ENCODE measurements at places on chromosomes 2 and 18.

DNA sequence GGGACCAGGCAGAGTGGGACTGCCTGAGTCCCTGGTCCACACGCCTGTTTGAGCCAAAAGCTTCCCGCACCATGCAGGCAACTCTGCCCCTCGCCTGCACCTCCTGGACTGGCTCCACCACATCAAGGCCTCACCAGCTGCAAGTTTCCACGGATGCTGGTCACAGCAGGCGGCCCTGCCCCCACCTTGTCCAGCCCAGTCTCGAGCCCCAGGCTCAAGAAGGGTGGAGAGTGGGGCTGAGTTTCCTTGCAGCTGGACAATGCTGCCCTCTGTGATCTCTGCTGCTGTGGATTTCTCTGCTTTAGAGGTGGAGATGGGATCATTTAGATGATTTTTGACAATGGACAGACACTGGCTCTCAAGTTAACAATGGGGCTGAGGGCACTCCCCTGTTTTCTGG lies 74.9 kb downstream of the MTCL1 start:
- DNase-seq = no peak

- DNase-seq = peak; percentile 69
Observed at GRCh38 chr2:178450524-178450773, 526 bp downstream of the PRKRA start.

DNA sequence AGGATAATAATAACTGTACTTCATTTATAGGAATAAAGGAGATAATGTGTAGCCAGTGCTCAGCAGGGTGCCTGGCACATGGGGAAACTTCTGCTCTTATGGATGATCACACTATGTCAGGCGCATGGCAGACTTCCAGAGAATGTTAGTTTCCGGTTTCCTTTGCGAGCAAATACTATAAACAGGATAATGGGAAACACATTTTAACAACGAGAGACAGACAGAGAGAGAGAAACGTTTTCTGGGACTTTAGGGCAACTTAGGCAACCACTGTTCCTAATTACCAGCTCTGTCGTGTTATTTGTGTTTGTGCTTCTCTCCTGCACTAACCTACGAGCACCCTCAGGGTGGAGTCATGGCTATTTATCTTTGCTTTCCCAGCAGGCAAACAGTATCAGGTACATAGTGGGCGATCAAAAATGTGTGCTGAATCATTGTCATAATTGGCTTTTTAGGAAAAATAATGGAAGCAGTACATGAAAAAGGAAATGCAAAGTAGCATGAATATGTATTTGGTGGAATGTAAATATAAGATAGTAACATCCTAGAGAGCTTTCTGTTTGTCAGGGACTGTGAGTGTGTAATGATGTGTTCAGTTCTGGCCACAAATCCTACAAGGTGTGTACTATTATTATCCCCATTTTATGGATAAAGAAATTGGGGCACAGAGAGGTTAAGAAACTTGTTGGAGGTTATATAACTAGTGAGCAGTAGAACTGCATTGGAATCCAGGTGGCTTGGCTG lies 36.8 kb upstream of the IGFBP2 start:
- no peak for DNase-seq

DNA sequence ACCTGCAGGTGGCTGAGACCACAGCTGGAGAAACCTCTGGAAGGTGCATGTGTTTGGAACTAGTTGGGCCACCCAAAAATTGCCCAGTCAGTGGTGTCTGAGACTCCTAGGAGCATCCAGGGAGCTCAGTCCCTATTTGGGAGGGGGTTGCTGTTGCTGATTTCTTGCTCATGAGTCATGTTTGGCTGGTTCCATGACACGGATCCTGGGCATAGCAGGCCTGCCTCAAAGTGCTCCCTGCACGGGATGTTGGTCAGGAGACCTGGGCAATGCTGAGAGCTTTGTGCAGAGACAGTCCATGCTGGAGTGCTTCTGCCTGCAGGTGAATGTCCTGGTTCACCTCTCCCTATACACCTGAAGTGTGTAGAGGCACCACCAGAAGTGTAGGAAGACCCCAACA lies 194.2 kb downstream of the GLI2 start:
- no peak for DNase-seq

- no peak for DNase-seq
Observed at GRCh38 chr2:107414376-107414775, 412.3 kb upstream of the RGPD4 start.

- no peak for DNase-seq
Observed at GRCh38 chr2:64540615-64541014, 16.5 kb downstream of the AFTPH start.

DNA sequence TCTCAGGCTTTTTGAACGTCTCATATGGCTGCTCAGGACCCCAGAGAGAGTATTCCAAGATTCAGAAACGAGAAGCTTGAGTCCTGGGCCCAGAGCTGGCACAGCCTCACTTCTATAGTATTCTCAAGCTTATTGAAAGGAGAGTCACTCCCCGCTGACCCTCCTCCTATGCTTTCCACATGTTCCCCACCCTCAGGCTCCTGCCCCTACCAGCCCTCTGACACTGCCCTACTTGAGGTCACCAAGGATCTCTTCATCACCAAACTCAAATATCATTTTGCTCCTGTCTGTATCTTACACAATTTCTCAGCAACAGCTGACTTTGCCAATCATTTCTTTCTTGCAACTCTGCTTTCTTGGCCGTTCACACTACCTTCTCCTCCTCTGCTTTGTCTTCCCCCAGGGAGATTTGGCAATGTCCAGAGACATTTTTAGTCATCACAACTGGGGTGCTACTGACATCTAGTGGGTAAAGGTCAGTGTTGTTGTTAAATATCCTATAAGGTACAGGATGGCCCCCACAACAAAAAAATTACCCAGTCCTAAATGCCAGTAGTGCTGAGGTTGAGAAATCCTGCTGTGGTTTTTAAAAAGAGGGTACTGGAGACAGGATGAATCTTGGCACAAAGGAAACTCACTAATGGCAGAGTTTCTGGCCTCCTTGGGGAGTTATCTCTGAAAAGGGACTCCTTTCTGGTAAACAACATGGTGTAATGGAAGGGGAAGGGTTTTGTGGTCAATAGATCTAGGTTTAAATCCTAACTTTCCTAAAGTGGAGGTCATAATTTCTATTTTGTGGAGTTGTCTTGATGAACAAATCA lies 26.9 kb upstream of the INSIG2 start:
- DNase-seq = no peak

DNA sequence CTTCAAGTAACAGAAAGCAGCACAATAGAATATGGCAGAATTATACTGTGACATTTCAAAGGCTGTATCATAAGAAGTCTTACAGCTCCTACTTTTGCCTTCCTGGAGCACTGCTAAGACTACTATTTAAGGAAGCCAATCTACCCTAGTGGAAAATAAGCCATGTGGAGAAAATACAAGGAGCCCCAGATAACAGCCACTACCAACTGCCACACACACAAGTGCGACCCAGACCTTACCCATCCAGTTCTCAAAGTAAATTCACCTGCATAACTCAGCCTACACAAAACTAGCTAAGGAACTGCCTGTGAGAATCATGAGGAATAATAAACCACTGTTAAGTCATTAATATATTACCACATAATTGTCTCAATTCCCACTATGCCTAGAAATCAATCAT lies 66.4 kb downstream of the USP34 start:
- no peak for DNase-seq

DNA sequence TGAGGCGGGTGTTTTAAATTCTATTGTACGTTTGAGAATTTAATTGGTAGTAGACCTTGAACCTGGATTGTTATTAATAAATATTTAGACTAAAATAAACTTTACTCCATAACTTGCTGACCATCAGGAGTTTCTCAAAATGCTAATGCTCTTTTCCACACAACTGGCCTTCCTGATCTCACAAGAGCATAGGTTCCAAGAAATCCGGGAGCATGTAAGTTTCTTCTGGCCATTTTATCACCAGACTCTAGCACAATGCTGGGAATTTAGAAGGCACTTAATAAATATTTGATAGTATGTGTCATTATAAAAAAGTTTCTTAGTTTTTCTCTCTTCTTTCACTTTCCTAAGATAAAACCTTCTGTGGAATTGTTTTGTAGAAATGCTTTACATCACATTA lies 2047.1 kb downstream of the SUCLG1 start:
- no peak for DNase-seq

- DNase-seq = no peak
Observed at GRCh38 chr2:80199504-80199903, 105.0 kb downstream of the LRRTM1 start.

- no peak for DNase-seq
Observed at GRCh38 chr2:52084759-52085158, 1052.8 kb upstream of the NRXN1 start.

DNA sequence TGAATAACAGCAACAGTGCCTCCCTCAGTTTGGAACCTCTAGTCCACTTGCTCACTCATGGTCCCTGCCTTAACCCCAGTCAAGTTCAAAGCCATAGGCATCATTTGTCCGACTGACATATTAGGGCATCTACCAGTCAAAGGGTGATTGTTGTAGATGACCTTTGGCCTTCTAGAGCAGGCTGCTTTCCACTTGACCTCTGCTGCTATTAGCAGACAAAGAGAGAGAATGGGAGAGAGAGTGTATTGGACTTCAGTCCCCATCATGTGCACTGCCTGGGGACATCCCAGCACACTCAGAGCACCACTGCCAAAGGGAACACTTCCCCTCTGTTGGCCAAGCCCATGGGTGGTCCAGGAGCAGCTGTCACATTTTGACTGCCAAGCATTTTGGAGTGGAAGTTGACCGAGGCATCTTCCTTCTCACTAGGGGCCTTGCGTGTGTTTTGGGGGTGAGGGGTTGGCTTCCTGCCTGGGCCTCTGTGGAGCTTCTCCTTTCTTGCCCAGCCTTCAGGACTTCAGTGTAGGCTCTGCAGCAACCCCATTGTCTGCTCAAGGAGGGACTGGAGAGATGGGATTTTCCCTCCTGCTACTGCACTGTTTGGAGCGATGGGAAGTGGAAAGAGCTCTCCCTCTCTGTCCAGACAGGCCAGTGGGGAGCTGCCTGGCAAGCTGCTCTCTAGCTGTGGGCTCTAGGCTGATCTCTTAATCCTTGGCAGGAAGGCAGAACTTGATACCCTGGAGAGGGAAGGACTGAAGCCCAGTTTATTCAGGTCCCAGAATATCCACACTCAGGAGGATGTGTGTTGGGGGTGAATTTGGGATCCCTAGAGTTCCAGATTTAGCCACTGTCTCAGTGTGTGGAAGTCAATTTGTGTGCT lies 68.1 kb downstream of the TMEM247 start:
- no peak for DNase-seq

DNA sequence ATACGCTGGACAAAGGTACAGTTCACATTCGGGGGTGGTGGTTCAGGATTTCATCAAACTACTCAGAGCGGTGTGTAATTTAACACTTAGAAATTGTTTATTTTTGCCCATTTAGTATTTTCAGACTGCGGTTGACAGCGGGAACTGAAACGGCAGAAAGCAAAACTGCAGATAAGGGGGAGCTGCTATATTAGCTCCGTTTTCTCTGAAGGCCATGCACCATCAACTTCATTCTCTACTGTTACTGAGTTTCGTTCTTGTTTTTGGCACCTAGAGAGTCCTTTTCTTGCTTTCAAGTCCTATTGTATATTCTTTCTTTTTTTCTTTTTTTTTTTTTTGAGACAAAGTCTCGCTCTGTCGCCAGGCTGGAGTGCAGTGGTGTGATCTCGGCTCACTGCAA lies 121.5 kb upstream of the SP3 start:
- no peak for DNase-seq

DNA sequence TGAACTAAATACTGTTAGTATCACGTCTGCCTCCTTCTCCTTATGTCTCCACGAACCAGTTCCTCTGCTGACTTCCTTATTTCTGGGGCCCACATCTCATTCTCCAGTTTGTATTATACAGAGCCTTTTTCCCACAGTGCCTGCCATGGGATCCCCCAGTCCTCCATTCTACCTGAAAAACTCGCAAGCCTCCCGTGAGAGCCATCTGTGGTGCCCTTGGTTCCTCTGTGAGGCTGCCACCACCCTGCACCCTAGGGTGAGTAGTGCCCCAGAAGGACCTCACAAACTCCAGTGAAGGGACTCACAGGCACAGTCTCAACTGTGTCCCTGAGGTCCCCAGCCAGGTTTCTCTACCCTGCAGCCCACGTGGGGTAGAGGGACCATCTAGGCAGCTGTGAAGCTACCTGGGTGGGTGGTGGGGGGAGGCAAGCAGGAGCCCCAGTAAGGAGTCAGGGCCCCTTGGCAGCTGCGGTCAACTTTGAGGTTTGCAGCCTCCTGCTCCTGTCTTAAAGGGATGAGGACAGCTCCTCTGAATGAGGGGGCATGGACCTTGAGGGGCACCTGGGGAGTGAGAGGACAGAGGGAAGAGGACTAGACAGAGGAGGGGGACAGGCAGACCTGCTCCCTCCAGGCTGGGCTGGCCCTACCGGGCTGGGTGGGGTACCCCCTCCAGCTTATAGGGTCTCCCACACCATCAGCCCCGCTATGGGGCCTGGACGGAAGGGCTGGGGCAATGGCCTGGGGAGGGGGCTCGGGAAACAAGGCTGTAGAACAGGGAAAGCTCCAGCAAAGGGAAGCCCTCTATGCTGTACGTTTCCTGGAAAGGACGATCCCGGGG lies 1.0 kb downstream of the PSTPIP2 start:
- DNase-seq = no peak

GRCh38 chr2:201984800-201985525 lies 48.7 kb upstream of the FZD7 start:
- no peak for DNase-seq

DNA sequence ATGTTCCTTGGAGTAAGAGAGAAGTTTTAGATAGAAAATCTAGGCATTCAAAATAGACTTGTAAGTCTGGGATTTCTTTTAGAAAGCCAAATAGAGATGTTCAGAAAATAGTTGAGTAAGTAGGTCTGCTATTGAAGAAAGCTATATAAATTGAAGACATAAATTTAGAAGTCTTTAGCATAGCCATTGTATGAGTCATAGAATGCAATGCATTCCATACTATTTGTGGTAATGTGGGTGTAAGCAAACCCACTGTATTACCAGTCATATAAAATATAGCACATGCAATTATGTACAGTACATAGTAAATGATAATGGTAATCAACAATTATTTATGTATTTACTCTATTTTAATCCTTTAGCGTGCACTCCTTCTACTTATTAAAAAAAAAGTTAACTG lies 14.1 kb downstream of the MC4R start:
- DNase-seq = no peak

- no peak for DNase-seq
Observed at GRCh38 chr2:199503148-199503547, 45.4 kb upstream of the SATB2 start.

GRCh38 chr18:58257461-58257860 lies 213.4 kb downstream of the NEDD4L start:
- no peak for DNase-seq

DNA sequence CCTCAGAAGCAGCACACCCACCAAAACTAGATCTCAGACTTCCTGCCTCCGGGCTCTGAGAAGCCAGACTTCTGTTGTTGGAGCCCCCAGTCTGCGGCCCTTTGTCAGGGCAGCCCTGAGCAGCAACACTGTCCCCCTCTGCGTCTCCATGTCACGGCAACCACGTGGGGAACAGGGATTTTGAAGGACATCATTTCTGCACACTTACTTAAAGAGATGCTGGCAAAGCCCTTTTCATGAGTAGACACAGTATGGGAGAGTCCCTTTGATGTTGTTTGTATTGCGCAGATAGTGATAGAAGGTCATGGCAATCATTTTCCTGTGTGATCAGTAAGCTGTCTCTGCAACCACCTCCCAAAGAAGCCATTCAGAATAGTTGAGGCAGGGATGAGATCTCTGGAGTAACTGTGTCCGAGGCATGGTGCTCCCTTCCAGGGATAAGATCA lies 69.1 kb upstream of the ID2 start:
- no peak for DNase-seq

- DNase-seq = no peak
Observed at GRCh38 chr2:61785583-61785982, 68.3 kb downstream of the FAM161A start.

- no peak for DNase-seq
Observed at GRCh38 chr2:179682756-179683155, 178.7 kb downstream of the ZNF385B start.

Data from activated T-cell treated with anti-CD3 and anti-CD28 coated beads for 1 hour (primary cell).